Pulmonary artery endothelial cell (primary cell): ENCODE measurements at places on chromosomes 2 and 18.

DNA sequence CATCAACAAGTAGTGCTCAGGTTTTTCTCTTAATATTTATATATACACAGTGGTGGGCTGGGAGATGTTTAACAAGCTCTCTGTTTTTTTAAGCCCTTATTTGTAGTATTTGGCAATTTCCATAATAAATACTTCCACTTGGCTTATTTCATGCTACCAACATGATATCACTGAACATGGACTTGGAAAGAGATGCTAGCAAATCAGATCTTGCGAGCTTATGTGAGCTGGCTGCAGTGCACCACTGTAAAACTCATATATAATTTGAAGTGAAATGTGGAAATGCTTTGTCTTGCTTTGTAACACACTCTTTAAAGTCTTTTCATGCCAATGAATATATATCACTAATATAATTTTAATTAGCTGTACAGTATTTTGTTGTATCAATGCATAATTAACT is 155.7 kb downstream of the ALK start:
- no peak for DNase-seq

GRCh38 chr2:143942486-143942885 is 577.4 kb downstream of the ZEB2 start:
- no peak for DNase-seq

DNA sequence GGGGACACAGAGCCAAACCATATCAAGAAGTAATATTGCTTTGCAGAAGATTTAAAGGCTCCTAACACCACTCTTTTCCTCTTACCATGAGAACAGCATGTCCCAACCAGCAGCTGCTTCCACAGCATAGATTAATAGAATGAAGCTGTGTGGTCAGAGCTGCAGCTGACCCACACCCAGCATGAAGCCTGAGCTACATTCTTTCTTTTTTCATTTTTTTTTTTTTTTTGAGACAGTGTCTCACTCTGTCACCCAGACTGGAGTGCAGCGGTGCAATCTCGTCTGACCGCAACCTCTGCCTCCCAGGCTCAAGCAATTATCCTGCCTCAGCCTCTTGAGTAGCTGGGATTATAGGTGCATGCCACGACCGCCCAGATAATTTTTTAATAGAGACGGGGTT is 289.8 kb downstream of the RAD51AP2 start:
- DNase-seq: no peak

DNA sequence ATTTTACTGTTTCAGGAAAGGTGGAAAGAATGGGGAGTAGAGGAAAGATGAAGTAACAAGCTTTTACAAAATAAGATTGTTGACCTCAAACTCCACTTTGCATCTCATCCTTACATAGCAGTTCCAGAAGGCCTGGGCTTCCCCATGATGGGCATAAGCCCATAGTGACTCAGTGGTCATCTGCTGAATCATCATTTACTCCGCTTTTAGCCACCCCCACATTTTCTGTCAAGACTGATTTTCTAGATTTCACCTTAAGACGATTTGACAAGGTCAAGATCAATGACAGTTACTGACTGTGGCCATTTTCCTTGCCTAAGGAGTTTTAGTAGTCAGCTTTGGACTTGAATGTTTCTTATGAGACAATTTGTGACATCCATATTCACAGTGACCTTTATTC is 49.4 kb downstream of the PLEKHM3 start:
- DNase-seq: no peak

DNA sequence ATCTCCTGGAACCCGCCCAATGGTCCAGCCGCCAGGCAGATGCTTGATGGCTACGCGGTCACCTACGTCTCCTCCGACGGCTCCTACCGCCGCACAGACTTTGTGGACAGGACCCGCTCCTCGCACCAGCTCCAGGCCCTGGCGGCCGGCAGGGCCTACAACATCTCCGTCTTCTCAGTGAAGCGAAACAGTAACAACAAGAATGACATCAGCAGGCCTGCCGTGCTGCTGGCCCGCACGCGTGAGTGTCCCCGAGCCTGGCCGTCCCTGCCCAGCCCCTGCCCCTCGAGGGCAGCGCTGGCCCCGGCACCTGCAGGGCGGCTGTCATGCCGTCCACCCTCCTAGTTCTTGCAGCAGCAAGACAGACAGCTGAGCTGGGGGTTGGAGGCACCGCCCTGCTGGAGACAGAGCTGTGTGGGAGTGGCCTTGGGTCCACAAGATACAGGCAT is 36.7 kb downstream of the MTERF4 start:
- DNase-seq: no peak

DNA sequence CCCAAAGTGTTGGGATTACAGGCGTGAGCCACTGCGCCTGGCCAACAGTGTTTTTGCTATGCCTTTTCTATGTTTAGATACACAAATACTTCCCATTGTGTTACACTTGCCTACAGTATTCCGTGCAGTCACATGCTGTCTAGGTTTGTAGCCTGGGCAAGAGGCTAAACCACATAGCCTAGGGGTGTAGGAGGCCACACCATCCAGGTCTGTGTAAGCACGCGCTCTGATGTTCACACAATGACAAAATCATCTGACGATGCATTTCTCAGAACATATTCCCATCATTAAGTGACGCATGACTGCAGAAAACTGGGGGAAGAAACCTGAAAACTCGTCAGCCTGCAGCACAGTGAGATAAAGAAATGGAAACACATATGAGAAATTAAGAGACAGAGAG is 46.1 kb upstream of the TWIST2 start:
- no peak for DNase-seq

GRCh38 chr18:65936678-65937077 is 185.9 kb downstream of the CDH7 start:
- DNase-seq: no peak

- no peak for DNase-seq
These were observed 47.7 kb downstream of the NCOA1 start for GRCh38 chr2:24538720-24539119.

GRCh38 chr2:132403146-132403545 is 13.5 kb upstream of the GPR39 start:
- DNase-seq: no peak

GRCh38 chr2:33521791-33522281 is 45.4 kb downstream of the RASGRP3 start:
- peak; percentile 85 for DNase-seq

GRCh38 chr18:24514439-24514838 is 54.0 kb downstream of the HRH4 start:
- DNase-seq: no peak

- no peak for DNase-seq
These were observed 32.6 kb upstream of the B3GNT2 start for GRCh38 chr2:62163106-62163831.

- DNase-seq: no peak
These were observed 1.9 kb downstream of the OTX1 start for GRCh38 chr2:63052411-63053080.

DNA sequence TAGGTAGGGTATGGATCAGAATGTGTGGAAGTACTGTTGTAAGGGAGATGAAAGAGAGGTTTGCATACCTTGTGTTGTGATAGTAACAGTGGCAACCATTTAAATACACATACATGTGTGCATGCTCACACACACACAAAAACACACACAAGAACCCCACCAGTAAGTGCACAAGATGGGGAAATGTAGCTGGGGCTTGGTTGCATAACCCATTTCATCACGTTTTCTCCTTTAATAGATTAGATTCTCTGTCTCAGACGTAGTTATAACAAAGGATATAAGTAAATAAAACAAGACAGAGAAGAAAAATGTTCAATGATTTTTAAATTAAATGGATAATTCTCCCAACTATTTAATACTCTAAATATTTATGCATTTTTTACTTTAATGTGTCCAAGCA is 13.4 kb downstream of the ARHGAP15 start:
- no peak for DNase-seq

- no peak for DNase-seq
These were observed 471.6 kb downstream of the DLGAP1 start for GRCh38 chr18:3983351-3983969.

- no peak for DNase-seq
These were observed 1.5 kb upstream of the ASB18 start for GRCh38 chr2:236265675-236266074.

DNA sequence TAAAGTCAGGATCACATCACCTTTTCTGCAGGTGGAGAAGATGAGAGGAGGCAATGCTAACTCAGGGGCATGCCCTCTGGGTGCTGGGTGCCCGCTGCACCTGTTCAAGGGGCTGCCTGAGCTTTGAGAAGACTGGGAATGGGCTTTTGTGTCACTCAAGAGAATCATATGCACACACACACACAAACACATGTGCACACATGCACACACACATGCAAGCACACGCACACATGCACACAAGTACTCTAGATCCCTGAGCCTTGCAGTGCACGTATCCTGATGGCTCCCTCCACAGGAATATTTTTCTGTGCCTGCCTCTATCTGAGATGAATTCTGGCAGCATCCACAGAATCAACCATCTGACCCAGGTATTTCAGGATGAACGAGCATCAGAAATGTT is 110.0 kb upstream of the TEX51 start:
- no peak for DNase-seq

GRCh38 chr2:28666496-28667184 is 85.0 kb upstream of the PPP1CB start:
- no peak for DNase-seq

DNA sequence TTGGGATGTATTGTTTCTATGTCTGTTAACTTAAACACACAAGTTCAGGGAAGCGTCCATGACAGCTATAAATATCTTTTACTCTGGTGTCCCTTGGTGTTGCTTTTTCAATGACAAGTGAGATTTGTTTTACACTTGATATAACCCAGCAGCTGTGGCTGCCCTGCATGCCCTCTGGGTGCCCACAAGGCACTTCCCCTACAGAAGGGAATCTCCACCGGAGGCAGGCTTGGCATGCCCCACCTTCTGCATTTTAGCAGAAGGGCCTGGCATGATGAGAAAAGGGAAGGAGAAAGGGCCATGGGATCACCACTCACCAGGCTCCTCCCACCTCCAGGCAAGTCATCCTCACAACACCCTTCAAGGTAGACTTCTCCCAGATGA is 68.7 kb downstream of the TMEM247 start:
- DNase-seq: no peak

- no peak for DNase-seq
These were observed 274.9 kb upstream of the UBE2E3 start for GRCh38 chr2:180705551-180705950.

DNA sequence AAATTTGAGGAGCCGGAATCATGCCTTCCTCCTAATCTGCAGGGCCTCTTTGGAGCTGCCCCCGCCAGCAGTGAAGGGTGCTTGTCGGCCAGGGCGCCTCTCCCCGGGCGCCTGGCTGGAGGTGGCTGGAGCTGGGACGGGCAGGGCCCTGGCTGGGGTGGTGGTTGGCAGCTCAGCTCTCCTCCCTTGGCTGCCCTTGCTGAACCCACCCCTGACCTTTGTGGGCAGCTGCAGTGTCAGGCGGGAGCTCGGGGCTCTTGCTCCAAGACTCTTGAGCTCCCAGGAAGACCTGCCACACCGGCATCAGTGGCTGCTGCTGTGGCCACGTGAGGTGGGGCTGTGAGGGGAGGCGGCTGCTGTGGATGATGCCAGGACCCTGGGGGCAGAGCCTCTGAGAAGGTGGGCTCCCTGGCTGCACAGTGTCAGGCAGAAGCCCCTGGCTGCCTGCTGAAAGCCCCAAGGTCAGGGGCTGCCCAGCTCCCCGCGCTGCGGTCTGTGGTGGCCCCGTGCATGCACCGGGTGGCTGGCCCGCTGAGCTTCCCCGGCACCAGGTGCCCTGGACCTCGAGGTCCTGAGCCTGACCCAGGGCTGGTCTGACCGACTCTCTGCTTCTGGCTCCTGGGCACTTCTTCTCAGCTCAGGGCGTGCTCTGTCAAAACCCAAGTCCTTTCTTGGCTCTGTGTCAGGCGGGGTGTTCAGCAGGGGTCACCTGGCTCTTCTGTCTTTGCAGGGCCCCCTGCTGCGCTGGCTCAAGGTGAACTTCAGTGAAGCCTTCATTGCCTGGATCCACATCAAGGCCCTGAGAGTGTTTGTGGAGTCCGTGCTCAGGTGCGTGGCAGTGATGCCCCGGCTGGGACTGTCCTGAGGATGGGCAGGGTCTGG is 34.5 kb downstream of the PDIA6 start:
- no peak for DNase-seq

DNA sequence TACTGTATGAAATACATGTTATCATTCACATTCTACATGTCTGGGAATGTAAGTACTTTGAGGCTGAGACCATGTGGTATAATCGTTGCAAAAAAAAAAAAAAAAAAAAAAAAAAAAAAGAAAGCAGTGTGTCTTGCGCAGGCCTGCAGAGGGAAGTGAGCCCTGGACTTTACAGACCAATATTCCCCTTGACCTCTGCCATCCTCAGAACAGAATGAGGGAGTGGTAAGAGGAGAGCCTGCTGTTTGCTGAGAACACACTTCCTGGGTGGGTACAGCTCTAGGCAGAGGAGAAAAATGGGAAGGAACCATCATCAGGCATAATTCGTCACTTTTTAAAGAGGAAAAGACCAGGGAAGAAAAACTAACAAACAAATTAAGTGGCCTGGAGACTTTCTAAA is 28.8 kb upstream of the TBC1D8 start:
- no peak for DNase-seq

DNA sequence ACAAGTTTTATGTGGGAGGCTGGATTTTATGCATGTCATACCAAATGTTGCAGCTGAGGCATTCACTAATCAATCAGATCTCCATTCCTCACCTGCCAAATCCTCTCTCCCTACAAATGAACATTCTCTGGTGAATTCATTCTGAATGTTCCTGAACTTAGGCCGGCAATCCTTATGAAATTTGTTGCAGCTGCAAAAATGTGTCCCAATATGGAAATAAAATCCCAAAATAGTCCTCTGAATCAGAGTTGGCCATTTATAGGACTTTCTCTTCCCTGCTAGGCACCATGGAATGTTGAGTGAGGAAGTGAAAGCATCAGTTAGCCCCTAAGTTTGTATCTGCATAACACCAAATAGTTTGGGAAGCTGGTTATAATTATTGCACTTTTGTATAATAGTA is 25.6 kb downstream of the GCA start:
- DNase-seq: no peak

GRCh38 chr2:119487434-119488244 is 36.6 kb downstream of the SCTR start:
- no peak for DNase-seq

DNA sequence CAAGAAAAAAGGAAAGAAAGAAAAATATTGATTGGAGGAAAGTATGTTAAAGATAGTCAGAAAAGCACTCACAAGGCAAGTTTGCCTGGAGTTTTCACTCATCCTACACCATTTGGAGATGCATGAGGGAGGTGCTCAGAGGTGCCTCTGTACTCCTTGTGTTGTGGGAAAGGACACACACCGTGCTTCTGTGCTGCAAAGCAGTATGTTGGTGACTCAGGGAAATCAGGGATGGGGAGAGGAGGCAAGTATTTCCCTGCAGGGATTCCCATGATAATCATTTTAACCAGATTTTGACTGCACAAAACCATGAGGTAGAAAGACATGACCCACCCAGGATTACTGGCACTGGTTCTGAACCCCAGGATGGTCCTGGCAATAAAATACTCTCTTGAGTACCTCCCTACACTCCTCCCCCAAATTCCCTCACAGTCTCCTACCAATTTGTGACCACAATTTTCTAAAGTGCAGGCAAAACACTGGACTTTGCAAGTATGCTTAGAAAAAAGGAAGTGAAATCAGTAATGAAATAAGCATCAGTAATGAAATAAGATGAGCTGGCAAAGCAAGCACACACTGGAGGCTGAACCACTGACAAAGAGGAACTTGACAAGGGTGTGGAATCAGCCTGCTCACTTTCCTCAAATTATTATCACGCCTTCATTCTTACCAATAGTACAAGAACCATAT is 155.5 kb upstream of the ACVR2A start:
- DNase-seq: no peak

GRCh38 chr18:26290385-26290784 is 64.1 kb downstream of the TAF4B start:
- no peak for DNase-seq
